ENCODE measurements at places on chromosomes 13 and 19. TPM values are rescaled to one million over a fixed set of nuclear protein-coding genes. Genes with fewer than 3 reads are reported as not detected.

CD33 gene
- 4.5 TPM for total RNA-seq

C19orf73 gene
- 0.30 TPM for total RNA-seq

RCBTB2 gene
- 12.5 TPM for total RNA-seq

OR7A5 gene
- total RNA-seq, result not detected

ZIC2 gene
- 0.10 TPM for total RNA-seq

MEDAG gene
- 3.6 TPM for total RNA-seq

PIBF1 gene
- 39.5 TPM for total RNA-seq

MADCAM1 gene
- total RNA-seq, result 0.99 TPM

MISP3 gene
- total RNA-seq, result 0.89 TPM

WDR62 gene
- total RNA-seq, result 2.5 TPM

CYP2B6 gene
- 0.20 TPM for total RNA-seq

NLRP7 gene
- not detected for total RNA-seq

TSSK6 gene
- total RNA-seq, result 0.39 TPM

GAPDHS gene
- total RNA-seq, result 0.20 TPM

AP1M2 gene
- 18.0 TPM for total RNA-seq

RASGRP4 gene
- total RNA-seq, result 1.8 TPM

TINCR gene
- 17.7 TPM for total RNA-seq

NACC1 gene
- 6.6 TPM for total RNA-seq

PROSER1 gene
- total RNA-seq, result 31.3 TPM

FUT6 gene
- 0.20 TPM for total RNA-seq

GADD45B gene
- 55.8 TPM for total RNA-seq

RASL11A gene
- total RNA-seq, result 4.6 TPM

FAM216B gene
- total RNA-seq, result not detected

SIGLEC8 gene
- 0.59 TPM for total RNA-seq

SIGLEC6 gene
- 1.6 TPM for total RNA-seq

ZNF836 gene
- total RNA-seq, result 14.0 TPM

CD79A gene
- total RNA-seq, result 0.79 TPM

LRP3 gene
- 15.0 TPM for total RNA-seq

FFAR1 gene
- not detected for total RNA-seq

UHRF1 gene
- total RNA-seq, result 14.5 TPM

Data from skin of body (tissue), 3 donors.